ENCODE measurements at places on chromosomes 6 and 20.
A peak's percentile ranks its signal among the peaks of the same experiment; 100 is the strongest.

GRCh38 chr6:2940851-2941250, 30.5 kb downstream of the SERPINB6 start:
- no peak for DNase-seq

DNA sequence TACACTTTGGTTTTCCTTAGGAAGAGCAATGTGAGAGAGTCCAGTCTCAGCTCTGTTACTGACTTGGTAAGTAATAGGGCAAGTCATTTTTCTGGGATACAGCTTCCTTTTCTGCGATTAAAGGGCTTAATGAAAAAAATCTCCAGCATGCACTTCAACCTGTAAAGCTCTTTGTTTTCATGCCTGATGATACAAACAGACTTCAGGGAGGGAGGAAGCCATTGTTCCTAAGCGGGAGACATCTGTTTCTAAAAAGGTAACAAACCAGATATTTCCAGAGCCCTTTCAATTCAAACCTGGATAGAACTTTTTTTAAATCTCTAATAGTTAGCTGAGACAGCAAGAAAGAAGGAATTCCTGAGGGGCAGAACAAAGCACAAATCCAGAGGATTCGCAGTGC, 5.2 kb upstream of the CASS4 start:
- DNase-seq, result no peak

GRCh38 chr20:63309261-63310071, 16.5 kb downstream of the COL20A1 start:
- DNase-seq, result peak; percentile 14

DNA sequence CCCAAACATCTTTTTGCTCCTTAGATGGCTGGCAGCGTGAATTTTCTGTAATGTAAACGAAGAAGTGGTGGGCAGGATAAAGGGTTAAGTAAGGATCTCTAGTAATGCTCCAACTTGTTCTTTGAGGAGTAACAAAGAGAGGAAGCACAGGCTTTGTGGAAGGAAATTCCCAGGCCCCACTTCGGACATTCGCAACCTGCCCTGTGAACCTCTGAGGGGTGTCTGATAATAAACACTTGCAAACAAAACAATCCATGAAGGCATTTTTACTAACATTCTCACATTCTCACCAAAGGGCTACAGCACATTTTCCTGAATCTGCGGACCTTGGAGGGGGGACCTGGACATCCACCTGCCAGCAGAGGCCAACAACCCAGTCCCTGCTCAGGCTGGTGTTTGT, 25.8 kb upstream of the ADGRF5 start:
- DNase-seq, result no peak

DNA sequence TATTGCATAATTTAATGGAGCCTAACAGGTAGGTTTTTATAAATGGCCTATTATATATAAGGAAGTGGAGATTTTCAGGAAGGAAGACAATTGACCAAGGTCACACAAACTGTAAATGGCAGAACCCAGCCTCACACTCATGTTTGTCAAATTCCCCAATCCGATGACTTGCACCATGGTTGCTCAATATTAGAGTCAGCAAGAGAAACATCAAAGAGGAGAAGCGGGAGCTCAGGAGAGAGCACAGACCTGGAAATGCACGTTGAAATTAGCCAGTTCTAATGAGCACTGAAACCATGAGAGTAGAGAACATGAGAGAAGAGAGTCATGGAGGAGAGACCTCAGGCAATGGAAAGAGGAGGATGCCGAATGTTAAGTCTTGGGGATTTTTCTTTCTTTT, 13.5 kb upstream of the MLIP start:
- no peak for DNase-seq

DNA sequence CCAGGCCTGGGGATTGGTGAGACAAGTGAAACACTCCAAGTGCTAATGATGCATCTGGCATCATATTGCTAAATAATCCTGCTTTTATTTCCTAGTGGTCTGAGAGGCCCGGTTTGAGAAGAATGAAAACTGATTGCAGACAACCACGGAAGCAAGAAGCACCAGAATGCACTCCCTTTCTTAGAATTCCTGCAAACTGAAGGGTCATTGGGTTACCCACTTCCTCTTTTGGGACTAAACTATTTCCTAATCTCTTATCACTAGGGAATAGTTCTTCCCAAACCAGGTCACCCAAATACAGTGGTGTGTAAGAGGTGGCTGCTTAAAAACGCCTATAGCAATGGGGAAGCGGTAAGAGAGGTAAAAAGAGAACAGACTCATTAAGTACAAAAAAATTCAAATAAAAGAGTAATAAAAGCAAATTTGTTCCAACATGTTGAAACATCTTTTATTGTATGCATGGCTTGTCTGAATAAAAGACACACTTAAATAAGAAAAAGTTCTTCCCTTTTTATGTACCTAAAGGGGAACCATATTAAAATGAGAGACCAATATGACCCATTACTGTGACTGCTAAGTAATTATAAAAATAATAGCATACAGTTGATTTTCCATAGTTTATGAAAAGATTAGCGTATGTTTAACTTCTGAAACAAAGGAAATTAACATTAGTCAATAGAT, 125.8 kb downstream of the MYB start:
- DNase-seq, result no peak

GRCh38 chr20:54526801-54527200, 51.4 kb downstream of the DOK5 start:
- DNase-seq, result no peak

DNA sequence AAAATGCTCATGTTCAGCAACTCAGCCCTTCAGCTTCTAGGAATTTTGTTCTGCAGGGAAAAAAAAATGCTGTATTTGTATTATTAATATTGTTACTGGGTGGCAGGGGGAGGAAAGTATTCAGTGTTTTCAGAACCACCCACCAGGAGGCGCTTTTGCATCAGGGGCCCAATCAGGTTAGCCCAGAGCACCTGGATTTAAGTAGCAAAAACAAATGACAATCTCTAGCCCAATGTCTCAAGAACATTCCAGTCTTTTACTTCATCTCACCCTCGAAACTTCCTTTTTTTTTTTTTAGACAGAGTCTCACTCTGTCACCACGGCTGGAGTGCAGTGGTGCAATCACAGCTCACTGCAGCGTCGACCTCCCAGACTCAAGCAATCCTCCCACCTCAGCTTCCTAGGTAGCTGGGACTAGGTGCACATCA, 635 bp upstream of the C20orf203 start:
- peak; percentile 48 for DNase-seq

GRCh38 chr6:137941995-137942394, 74.9 kb downstream of the TNFAIP3 start:
- DNase-seq, result no peak

GRCh38 chr6:149217466-149217888, 100.0 kb upstream of the TAB2 start:
- no peak for DNase-seq

GRCh38 chr6:113142671-113143174, 714.4 kb upstream of the MARCKS start:
- DNase-seq, result no peak

GRCh38 chr6:148758492-148758891, 11.7 kb downstream of the UST start:
- DNase-seq, result no peak

DNA sequence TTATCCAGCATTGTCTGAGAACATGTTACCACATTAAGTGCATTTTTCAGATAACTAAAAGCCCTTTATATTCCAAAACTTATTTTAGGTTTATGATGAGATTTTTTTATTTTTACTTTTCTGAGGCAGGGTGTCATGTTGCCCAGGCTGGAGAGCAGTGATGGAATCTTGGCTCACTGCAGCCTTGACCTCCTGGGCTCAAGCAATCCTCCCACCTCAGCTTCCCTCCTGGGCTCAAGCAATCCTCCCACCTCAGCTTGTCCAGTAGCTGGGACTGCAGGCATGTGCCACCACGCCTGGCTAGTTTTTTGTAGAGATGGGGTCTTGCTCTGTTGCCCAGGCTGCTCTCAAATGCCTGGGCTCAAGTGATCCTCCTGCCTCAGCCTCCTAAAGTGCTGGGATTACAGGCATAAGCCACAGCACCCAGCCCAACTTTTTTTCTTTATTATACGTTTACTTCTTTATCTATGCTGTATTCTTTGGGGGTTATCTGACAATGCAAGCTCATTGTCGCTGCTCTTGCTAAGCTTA, 6.2 kb downstream of the DYNLT1 start:
- DNase-seq, result no peak

GRCh38 chr6:89122625-89123024, 4.8 kb upstream of the SRSF12 start:
- peak; percentile 42 for DNase-seq

DNA sequence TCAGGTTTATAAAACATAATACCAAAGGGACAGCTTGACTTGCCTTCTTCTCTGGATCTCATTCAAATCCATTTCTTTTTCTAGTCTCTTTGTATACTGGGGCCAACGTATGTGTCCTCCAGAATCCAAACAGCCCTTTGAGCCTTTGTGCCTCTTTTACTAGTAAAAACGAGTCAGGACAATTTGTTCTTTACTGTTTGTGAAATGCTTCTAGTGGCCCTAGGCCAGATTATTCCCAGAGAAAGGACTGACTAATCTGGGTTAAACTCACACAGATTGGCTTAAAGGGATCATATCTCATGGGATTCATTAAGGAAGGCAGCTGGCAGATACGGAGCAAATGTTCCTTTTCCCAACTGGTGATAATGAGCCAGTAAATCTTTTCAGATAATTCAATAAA, 32.1 kb upstream of the MANEA start:
- no peak for DNase-seq

GRCh38 chr6:61935242-61935846, 350.7 kb downstream of the KHDRBS2 start:
- DNase-seq, result no peak

DNA sequence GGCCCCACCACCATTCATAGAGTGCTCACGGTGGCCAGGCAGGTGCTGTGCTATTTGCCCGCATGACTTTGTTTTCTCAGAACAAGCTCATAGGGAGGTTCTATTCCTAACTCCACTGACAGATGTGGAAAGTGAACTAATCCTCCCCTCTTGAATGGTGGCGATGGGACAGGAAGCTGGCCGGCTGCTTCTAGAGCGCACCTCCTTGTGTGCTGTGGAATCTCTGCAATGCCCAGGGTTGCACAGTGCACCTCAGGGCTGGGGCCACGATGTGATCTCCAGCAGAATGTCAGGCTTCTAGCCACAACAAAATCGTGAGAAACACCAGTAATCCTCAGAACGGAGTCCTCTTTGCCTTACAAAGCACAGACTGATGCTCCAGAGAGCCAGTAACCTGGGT, 53.8 kb upstream of the SLC22A23 start:
- no peak for DNase-seq

Measured in NCI-H1694 (cell line).